Activated CD4-positive, alpha-beta T cell treated with anti-CD3 and anti-CD28 coated beads, Interleukin-2, Interleukin-6, amounts not matched to agents 100 ng/mL and 50 ng/mL, durations not matched to agents 16 hours and 8 hours (primary cell): ENCODE measurements at places on chromosomes 3 and 15.

DNA sequence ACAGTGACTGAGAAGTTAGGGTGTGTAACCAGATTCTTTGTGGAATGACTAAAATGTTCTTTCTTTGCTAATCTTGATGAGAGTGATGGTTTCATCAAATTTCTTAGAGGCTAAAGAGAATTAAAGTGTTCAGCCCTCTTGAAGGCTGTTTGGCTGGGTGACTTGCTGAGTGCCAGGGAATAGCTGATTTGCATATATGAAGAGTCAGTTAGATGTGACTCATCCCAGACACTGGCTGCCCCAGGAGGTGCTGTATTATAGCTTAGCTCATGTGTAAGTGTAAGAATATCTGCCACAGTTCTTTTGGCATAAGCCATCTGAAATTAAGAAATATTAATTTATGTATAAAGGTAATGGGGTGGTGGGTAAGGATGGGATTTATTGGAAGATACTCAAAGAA, 535.1 kb downstream of the NLGN1 start:
- DNase-seq, result no peak

DNA sequence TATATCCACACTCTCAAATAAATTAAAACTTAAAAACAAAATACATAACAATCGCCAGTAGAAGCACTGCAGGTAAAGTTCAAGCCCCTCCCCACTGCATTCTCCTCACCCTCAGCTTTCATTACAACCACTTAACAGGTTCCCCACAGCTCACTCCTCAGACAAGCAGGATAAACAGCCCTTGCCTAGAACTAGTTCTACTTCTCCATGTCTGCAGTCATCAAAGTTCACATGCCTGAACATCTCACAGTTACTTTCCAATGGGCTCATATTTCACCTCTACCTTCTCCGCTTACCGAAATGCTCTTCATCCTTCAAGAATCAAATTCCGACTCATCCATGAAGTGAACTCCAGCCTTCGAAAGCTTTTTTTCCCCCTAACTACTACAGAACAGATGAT, 4.1 kb downstream of the YEATS2 start:
- DNase-seq, result no peak

DNA sequence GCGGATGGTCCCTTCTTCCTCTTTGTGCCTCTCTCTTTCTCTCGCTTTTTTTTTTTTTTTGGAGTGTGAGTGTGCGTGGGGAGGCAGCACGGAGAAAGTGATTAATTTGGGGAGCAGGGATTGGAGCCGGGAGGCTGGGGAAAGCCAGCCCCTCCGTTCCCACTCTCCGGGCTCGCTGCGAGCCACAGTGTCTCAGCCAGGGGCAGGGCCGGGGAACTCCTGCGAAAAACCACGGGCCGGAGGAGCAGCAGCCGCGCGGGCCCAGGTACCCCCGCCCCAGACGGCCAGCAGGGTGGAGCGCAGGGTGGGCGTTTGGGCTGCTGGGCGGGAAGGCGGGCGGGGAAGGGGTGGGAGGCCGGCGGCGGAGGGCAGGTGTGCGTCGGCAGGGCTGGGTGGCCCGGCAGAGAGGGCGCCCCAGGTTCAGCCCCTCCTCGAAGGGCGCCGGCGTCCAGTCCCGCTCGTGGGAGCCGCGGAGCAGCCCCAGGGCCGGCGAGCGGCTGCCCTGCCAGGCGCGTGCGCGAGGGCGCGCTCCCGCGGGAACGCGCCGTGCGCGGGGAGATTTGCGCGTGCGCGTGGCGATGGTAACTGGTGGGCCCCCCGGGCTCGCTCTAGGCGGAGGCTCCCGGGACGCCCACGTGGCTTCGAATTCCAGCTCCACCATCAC, 1.4 kb downstream of the CHL1 start:
- no peak for DNase-seq

DNA sequence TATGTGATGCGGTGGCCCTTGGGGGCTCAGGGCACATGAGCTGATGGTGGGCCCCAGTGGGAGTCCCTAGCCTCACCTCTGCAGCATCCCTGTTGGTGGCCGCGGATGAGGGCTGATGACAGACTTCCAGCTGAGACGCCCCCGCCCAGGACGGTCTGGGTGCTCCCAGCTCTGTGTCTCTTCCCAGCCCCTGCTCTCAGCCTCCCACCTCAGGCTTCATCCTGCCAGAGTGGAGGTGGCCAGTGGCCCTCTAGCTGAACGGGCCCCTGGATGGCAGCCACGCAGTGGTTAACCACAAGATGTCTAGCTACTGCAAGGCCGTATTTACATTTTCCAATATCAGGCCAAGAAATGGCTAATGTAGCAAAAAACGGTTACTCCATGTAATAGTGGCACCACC, 205.3 kb upstream of the LINGO1 start:
- DNase-seq, result no peak

DNA sequence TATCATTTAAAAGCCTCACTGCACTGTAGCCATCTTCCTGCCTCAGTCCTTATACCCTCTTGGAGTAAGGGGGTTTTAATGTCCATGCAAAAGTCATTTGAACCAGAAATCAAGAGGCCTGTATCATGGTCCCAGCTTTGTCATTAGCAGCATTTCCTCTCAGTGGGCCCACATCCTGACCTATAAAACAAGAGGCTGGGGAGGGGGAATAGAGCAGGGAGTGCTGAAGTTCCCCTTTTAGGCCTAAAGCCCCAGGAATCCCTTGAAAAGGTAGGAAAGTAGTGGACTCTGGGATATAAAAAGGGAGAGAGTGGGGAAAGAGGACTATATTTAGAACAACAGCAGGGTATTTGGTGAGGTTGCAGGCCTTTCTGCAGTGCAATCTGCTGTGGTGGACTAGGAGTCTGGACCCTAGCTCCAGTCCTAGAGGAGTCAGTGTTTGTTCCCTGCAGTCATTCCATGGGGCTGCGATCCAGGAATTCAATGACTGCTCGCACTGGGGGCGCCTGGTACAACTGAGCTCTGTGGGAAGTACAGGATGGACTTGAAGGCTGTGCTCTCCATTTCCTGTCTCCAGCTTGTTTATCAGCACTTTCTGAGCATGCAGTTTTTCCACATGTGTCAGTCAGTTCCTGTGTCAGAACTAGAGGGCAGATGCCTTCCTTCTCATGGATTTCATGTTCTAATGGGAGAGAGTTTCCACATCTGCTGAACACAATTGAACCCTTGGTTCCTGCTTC, 46.8 kb downstream of the PDHB start:
- DNase-seq, result no peak

GRCh38 chr3:170734735-170735065, 135.3 kb downstream of the RPL22L1 start:
- no peak for DNase-seq

DNA sequence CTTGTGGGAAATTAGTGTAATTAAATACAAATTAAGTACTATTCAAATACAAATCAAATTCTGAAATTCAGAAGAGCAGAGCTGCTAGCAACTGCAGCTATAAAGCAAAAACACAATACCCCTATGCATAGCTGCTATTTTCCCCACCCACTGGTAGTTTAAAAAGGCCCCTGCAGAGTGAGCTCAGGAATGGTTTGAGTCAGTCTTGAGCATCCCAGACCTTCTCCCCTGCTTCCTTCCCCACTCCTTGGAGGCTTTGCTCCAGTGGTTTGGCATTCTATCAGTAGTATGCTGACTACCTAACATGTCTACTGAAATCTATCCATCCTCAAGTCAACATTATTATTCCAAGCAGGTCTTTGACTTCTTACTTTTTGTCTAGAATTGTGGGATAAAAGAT, 53.0 kb downstream of the EFHB start:
- DNase-seq, result no peak

DNA sequence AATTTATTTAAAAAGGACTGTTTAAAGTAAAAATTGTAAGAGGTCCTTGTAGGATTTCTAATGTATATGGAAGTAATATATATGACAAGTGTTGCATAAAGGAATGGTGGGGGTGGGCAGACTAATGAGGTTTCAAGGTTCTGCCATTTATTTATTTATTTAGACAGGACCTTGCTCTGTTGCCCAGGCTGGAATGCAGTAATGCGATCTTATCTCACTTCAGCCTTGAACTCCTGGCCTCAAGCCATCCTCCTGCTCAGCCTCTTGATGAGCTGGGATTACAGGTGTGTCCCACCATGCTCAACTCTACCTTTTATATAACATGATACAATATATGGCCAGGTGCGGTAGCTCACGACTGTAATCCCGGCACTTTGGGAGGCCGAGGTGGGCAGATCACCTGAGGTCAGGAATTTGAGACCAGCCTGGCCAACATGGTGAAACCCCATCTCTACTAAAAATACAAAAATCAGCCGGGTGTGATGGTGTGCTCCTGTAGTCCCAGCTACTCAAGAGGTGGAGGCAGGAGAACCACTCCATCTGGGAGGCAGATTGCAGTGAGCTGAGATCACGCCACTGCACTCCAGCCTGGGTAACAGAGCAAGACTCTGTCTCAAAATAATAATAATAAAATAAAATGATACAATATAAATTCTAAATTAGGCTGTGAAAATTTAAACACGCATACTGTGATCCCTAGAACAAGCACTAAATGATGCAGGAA, 33.8 kb upstream of the IGF2BP2 start:
- DNase-seq, result no peak

- DNase-seq, result no peak
These were observed 293.1 kb downstream of the NLGN1 start for GRCh38 chr3:173690542-173691180.

DNA sequence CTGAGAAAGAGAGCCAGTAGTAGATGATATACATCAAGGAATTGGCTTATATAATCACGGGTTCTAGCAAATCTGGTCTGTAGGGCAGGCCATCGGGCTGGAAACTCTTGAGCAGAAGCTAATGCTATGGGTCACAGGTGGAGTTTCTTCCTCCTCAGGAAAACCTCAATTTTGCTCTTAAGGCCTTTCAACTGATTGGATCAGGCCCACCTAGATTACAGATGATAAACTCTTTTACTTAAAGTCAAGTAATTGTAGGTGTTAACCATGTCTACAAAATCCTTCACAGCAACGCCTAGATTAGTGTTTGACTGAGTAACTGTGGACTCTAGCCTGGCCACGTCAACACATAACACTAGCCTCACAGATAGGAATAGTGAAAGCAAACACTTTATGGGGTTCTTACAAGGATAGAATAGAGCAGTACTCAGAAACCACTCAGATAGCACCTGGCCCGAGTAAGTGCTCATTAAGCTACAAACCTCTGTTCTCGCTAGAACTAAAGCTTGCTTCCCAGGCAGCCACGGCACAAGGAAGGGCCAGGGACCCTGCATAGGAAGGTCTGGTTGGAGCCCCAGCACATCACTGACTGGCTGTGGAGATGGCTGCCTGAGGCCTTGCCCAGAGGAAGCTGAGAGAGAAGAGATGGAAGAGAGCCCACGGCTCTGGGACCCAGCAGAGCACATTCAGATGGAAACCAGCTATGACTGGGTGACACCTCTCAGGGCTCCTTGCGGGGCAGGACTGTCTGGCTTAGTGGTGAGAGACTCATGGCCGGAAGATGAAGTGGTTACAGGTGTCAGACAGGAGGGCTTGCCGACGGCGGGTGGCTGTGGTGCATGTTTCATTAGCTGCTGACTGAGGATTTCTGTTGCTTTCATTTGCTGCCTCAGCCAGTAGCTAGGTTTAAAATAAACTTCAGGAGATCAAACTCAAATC, 202.5 kb upstream of the TLE3 start:
- peak; percentile 91 for DNase-seq

DNA sequence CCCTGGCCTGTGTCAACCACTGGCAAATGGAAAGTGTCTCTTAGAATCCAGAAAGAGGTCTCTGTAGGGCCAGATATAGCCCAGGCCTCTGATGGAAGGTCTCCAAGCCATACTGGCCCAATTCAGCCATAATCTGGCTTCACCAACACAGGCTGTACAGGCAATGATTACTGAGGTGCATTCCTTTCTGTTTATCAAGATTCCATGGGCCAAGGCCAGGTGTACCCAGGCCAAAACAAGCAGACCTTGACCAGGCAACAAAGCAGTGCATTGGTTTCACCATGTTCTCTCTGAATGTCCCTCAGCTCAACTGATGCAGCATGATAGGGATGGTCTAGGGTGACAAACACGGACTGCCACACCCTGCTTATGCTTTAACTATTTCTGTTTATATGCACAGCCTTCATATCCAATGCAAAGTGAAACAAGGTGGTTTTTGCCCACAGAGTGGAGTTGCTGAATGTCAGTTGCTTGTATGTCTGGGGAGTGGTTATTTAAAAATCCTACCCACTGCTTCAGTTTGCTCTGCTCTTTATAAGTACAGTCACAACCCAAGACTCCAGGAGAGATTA, 25.2 kb downstream of the CCNL1 start:
- peak; percentile 76 for DNase-seq

DNA sequence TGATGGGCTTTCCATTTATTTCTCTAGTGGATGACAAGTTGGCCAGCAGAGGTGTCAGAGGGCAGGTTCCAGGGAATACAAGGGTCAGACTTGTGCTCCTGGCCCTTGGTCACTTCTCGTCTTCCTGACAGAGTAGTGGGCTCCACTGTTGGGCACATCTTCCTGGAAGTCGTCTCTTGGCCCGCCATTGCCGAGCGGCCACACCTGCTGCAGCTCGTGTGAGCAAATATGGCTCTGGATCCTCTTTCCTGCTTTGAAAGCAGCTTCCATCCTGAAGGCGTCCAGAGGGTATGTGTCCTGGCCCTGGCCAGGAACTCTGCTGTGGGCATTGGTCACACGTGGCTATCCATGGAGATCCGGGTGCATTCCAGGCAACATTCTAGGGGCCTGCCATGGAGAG, 100.2 kb downstream of the SNRPN start:
- DNase-seq, result no peak

- DNase-seq, result no peak
These were observed 61.8 kb downstream of the ARHGEF26 start for GRCh38 chr3:154182975-154183374.

DNA sequence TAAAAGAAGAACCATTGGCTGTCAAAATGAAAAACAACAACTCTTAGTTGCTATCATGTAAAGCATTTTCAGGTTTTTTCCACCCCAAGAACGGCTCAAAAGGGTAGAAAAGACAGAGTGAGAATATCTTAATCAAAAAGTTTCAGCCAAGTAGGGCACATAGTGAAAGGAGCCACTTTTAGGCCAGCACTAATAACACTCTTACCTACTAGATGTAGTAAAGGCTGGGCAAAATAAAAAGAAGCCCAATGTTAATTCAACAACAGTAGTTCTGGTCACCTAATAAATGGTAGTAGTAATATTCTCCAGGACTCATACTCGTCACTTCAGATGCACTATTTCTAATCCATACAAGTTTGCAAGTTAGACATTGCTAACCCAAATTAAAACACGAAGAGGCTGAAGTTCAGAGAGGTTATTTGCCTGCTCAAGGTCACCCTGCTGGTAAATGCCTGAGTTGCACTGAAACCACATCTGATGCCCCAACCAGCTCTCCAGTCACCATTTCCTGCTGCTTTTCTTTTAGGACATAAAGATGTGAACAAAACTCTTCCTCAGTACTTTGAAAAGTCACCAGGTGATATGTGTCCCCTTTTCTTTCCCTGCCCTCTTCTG, 7.5 kb downstream of the GOLIM4 start:
- peak; percentile 39 for DNase-seq

- DNase-seq, result peak; percentile 41
These were observed 2.2 kb downstream of the C15orf39 start for GRCh38 chr15:75203908-75204263.
